ENCODE measurements at places on chromosomes 6 and 20.

GRCh38 chr6:1263039-1263849 is 48.7 kb upstream of the FOXQ1 start:
- no peak for DNase-seq

DNA sequence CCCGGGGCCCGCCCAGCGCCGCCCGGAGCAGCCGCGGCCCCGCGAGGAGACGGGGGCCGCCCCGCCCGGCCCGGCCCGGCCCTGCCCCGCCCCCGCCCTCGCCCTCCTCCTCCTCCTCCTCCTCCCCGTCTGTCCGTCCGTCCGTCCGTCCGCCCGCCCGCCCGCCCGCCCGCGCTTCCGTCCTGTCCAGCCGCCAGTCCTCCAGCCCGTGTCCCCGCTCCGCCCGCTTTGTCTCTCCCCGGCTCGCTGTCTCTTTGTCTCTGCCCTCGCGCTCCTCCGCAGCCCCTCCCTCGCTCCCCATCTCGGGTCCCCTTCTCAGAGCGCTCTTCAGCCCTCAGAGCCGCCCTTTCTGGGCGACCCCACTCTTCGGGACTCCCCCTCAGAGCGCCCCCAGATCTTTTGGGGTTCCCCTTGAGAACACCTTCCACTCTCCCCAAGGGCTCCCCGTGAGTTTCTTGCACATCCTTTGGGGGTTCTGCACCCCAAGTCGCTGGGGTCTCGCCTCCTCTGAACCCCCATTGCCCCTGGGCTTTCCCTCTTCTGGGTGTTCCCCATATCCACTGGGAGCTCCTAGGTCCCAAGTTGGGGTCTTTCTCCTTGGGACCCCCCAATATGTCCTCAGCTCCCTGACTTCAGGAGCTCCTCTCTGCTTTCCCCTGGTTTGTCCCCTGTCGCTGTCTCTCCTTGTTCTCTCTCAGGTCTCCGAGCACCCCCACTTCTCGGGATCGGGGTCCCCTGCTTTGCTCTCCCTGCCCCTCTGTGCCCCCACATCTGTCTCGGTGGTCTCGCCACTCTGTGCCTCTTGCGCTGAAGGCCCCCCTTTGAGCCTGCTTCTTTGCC is 79.5 kb upstream of the MYL9 start:
- DNase-seq = no peak

DNA sequence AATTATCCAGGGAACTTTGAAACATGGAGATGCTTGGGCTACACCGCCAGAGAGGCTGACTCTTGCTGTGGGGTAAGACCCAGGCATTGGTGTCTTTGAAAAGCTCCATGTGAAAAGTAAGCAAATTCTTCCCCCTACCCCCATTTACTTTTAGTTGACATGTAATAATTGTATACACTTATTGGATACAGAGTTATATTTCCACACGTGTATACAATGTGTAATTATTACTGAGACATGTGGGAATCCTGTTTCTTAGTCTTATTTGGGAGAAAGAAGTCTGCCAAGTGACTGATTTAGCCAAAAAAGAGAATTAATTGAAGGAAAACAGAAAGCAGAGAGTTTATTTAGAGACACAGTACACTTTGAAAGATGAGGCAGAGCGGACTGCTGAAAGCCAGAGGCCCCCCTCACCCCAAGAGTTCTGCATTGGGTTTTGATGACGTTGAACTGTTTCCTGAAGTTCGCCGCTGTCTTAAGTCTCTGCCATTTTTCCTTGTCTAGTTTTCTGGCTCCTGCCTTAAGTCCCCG is 193.8 kb downstream of the PACRG start:
- DNase-seq = no peak

- DNase-seq = no peak
Observed at GRCh38 chr20:35462351-35462750, 7.0 kb downstream of the CEP250 start.

DNA sequence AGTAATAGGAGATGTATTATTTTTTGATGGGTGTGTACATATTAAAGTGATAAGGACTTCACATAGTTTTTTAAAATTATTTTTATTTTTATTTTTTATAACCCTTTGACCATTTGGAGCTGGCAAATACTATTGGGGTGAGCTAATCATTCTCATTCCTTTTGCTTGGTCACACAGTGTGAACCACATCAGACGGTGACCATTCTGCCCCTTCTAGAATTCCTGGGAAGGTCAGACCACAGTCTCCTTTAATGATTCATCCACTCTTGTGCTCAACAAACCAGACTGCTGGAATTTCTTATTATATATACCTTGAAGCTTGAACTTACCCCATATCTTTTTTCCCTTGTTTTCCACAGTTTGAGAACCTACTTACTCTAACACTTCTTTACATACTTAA is 23.9 kb upstream of the PRL start:
- DNase-seq = no peak

Measured in stimulated activated CD8-positive, alpha-beta memory T cell treated with anti-CD3 and anti-CD28 coated beads, Interleukin-15, amount 100 ng/mL, for 24 hours (primary cell).